ENCODE measurements at places on chromosomes 3 and 15.

DNA sequence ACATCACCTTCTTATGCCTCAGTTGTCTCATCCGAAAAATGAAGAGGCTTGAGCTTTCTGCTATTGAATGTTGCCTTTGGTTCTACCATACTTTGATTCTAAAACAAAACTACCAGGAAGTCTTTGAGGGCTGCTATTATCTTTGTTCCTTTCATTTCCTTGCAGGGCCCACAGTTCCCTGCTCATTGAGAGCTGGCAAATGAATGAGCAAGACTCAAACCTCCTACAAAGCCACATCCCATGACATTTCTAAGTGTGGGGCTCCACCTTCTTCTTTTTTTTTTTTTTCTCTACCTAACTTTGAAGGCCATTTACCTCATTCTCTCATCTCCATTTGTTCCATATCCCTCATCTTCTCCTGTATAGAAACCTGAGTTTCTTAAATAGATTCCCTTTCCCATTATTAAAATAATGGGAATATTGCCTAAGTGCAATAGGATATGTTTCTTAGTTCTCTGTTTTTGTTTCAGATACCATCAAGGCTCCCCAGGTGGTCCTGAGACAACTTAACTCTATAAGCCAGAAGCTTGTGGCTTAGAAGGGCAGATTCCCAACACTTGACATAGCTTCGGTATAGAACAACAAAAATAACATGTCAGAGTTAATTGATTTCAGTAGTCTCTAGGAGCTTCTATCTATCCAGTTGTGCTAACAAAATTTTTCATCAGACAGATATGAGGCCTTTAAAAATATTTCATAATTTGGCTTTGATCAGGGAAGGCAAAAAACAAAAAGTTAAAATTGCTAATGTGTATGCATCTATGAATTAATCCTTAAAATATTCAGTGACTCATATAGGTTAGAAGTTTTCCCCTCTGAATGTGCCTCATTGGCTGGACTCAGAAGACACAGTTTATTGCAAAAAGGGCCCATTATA lies 951.6 kb downstream of the TUSC7 start:
- DNase-seq = no peak

- DNase-seq = no peak
These were observed 10.3 kb upstream of the MTMR10 start for GRCh38 chr15:31001702-31002101.

- DNase-seq = peak; percentile 20
These were observed 308.2 kb upstream of the ADAMTS9 start for GRCh38 chr3:64995857-64996551.

- DNase-seq = no peak
These were observed 63.8 kb downstream of the ATP1B3 start for GRCh38 chr3:141940194-141940776.

- no peak for DNase-seq
These were observed 578.6 kb downstream of the RSL24D1 start for GRCh38 chr15:54618120-54618519.

GRCh38 chr3:32862247-32862935 lies 44.6 kb downstream of the TRIM71 start:
- DNase-seq = no peak

- DNase-seq = no peak
These were observed 47.9 kb downstream of the OPA1 start for GRCh38 chr3:193640728-193641439.

GRCh38 chr15:29316422-29316821 lies 46.8 kb upstream of the NSMCE3 start:
- DNase-seq = no peak

GRCh38 chr3:163838769-163839168 lies 1239.5 kb downstream of the SI start:
- DNase-seq = no peak

- DNase-seq = no peak
These were observed 685.8 kb upstream of the CCDC54 start for GRCh38 chr3:106691476-106691875.

DNA sequence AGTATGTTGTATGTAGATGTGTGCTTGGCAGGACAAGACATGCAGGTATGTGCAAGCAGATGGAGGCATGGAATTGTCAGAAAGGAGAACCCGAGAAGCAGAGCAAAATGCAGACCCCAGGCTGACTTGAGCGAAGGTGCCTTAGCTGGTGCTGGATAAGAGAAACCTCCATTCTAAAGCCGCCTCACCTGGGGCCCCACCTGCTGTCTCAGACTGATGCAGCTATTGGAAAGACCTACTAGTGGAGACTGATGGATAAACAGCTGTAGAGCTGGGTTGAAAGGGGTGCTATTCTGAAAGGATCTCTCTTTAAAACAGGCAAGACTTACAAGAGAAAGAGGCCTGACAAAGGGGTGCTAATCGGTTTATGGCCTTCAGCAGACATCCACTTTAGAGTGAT lies 86.2 kb downstream of the EPHB1 start:
- DNase-seq = no peak

DNA sequence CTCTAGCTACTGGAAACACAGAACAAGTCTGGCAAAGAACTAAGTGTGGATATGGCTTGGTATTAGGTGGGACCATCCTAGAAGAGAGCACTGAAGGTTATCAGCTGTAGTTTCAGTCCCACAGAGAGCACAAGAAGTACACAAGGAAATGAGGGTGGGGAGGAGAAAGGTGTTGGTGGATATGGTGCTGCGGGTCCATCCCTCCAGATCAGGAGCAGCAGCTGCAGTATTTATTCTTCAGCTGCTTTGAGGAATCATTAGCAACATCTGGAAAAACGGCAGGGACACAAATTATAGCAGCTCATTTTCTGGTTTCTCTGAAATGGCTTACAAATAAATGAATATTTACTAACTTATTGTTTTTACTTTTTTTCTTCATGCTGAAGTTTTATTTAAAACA lies 29.0 kb downstream of the CD80 start:
- no peak for DNase-seq

- DNase-seq = no peak
These were observed 258.8 kb downstream of the PLOD2 start for GRCh38 chr3:145902166-145902565.

DNA sequence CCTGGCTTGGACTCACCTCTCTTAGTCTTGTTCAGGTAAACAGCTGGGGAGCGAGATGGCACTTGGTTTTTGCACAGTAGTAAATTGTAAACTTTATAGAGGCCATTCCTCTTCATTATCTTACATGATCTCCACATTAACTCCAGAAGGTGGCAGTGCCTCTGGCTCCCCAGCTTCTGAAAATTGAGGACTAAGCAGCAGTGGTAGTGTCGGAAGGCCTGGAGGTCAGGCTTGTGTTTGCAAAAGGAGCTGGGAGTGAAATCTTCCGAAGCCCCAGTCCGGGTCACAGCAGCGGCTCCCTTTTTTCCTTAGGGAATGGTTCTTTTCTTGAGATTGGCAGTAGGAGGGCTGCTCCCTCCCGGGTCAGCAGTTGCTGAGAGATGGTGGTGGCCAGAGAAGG lies 85.7 kb downstream of the FNDC3B start:
- DNase-seq = no peak

GRCh38 chr3:193029800-193030199 lies 112.1 kb upstream of the MB21D2 start:
- no peak for DNase-seq
